ENCODE measurements at places on chromosomes 1 and 21.

- DNase-seq, result no peak
These were observed 144.9 kb downstream of the CD247 start for GRCh38 chr1:167373398-167373797.

DNA sequence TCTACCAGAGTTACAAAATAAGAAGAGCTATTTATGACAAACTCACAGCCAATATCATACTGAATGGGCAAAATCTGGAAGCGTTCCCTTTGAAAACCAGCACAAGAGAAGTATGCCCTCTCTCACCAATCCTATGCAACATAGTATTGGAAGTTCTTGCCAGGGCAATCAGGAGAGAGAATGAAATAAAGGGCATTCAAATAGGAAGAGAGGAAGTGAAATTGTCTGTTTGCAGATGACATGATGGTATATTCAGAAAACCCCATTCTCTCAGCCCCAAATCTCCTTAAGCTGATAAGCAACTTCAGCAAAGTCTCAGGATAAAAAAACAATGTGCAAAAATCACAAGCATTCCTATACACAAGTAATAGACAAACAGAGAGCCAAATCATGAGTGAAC is 1169.5 kb downstream of the AMY1C start:
- DNase-seq, result no peak

GRCh38 chr21:14308234-14308633 is 74.7 kb downstream of the HSPA13 start:
- DNase-seq, result no peak

- no peak for DNase-seq
These were observed 271.3 kb upstream of the RGS18 start for GRCh38 chr1:191886977-191887376.

- DNase-seq, result peak; percentile 74
These were observed 32.8 kb downstream of the ELK4 start for GRCh38 chr1:205598841-205599668.

- no peak for DNase-seq
These were observed 43.4 kb upstream of the RHOU start for GRCh38 chr1:228691926-228692325.

GRCh38 chr1:46480959-46481646 is 8.5 kb upstream of the DMBX1 start:
- DNase-seq, result no peak

All from non-pigmented ciliary epithelial cell (primary cell).